ENCODE measurements at places on chromosomes 7 and 10.

DNA sequence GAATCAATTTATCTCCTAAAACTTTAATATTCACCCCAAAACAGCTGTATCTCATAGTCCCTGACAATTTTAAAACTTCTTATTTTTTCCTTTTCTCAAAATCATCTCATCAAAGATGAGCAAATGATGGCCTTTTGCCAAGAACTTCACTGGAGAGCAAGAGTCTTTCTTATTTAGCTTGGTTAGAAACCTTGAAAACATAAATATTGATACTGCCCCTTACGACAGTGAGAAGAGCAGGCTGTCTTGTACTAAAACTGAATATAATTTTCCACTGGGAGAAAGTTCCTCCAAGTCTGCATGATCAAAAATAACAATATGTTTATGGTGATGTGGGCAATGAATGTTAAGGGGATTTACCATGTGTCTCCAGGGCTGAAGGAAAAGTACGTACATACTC lies 109.0 kb downstream of the COL28A1 start:
- no peak for DNase-seq

DNA sequence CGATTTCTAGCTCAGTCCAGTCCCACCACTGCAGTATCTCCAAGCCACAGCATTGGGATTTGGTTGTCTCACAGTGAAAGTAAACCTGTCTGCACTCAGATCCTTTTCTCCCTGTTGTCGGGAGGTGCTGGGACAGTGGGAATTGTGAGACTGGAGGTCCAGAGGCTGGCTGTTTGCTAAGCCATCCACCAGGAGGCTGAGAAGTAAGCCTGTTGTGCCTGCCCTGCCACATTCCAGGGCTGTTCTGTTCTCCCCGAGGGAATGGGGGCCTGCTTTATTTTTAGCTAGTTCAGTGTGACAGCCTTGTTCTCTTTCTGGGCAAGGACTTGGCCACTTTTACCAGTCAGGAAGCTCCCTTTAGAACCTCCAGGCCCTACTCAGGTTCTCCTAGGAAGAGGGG lies 54.9 kb downstream of the HK1 start:
- no peak for DNase-seq

GRCh38 chr7:86908948-86909347 lies 150.5 kb downstream of the ELAPOR2 start:
- DNase-seq = no peak

DNA sequence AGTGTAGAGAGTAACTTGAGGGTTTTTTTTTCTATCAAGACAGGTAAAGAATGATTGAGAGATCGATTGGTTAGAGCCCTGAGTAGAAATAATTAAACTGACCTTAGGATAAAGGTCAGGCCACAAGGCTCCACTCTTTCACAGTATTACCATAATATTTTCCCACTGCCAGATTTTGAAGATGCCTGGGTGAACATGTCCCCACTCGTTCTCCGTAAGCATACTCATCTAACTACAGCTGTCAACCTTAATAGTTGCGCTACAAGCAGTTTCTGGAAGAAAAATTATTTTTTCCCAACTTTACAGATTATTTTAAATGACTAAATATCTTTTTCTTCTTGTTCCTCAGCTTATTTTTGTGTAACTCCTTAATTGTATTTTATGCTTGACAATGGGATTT lies 203.2 kb upstream of the LRGUK start:
- DNase-seq = no peak

- DNase-seq = no peak
Observed at GRCh38 chr7:76280408-76280807, 22.1 kb upstream of the HSPB1 start.

Data from NCI-H1105 (cell line).